NCI-H1417 treated with DMSO at 0.1 percent for 48 hours (cell line): ENCODE measurements at places on chromosomes 7 and 10.

GRCh38 chr7:134919240-134919641 lies 67.1 kb upstream of the AGBL3 start:
- DNase-seq = no peak

GRCh38 chr7:22255834-22256233 lies 101.1 kb downstream of the RAPGEF5 start:
- DNase-seq = no peak

GRCh38 chr10:12191715-12192114 lies 4.0 kb downstream of the NUDT5 start:
- DNase-seq = no peak

DNA sequence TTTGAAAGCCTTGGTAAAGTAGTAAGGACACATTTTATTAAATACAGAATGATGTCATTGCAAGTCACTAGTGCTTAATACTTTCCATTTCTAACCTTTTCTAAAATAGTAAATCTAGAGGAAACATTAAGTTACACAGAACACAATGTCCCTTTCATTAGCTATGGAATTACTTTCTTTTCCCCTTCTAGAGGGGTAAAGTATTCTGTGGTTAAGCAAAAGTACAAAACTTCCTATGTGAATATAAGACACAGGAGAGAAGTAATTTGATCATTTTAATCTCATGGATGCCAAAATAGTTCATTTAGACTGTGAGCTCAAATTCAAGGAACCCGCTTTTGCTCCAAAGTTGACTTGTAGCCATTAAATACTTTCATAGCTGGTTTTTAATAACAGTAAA lies 49.8 kb downstream of the SEMA3E start:
- no peak for DNase-seq

DNA sequence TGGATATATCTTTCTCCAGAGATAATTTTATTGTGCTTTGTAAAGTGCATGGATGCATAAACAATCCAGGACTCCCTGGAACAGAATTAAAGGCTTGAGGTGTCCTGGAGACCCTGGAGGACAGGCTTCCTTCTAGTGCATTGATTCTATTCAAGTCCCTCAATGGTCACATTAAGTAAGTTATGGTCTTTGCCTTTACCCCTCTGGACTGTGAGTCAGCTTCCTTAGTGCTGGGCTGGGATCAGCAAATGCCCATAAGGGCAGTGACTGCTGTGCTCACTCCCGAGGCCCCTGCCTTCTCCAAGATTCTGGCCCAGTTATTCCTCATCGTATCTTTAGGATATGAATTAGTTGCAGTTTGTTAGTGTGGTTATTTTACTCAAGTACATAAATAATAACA lies 178.7 kb upstream of the PRSS58 start:
- no peak for DNase-seq

DNA sequence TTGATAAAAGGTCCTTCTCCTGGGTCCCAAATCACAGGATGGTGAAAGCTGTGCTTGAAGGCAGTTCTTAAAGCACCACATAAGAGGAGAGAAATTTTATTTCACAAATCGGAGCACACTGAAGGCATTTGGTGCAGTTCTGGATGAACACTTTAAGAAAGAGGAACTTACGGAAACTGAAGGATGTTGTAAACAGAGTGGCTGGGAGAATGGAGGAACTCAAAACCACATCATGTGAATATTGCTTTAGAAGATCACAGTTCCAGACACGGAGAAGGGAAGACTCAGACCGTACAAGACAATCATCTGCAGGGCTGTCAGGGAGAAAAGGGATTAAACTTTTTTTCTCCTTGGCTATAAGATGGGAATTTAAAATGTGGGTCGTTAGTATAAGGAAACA lies 9.0 kb upstream of the GPR141 start:
- DNase-seq = no peak

- DNase-seq = no peak
Measured at GRCh38 chr10:31599626-31600504, 280.8 kb downstream of the ZEB1 start.

DNA sequence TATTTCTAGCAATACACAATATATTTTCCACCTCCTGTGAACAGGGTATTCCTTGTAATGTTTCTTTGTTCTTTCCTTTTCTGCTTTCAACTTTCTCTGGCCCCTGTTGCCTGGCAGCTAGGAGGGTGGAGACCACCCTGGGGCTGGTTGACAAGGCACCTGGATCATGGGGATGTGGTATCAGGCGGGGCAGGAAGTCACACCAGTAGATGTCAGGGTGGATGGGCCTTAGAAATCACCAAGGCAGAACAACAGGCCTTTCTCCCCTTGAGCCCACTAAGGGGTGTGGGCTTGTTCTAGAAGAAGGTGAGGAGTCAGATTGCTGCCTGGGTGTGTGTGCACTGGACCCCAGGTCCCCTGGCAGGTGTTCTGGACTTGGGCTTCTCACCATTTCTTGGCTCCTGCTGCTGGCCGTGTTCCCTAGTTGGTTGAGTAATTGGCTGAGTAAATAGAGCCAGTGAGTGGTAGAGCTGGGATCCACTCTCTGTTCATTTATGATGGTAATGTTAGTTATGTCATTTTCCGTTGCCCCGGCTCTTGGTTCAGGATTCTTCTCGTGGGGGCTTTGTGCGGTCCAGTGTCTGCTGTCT lies 24.9 kb downstream of the ZNF783 start:
- no peak for DNase-seq

GRCh38 chr7:105971845-105972244 lies 8.8 kb downstream of the CDHR3 start:
- no peak for DNase-seq

DNA sequence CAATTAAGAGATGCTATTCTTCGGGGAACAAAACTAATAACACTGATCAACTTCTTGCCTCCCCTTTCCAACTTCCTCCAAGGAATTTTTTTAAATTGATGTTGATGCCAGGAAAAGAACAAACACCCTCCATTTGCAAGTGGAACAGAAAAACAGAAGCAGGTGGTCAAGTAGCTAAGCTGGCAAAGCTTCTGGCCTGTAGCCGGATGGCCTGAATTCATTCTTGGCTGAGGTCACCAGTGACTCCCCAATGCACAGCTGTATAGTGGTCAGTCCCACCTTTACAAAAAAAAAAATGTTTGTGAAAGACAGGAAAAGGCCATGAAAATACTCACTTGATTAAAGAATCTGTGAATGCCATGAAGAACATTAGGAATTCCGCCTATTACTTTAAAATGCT lies 39.1 kb downstream of the DOCK4 start:
- DNase-seq = no peak

GRCh38 chr10:49274886-49275285 lies 24.1 kb upstream of the C10orf71 start:
- no peak for DNase-seq

DNA sequence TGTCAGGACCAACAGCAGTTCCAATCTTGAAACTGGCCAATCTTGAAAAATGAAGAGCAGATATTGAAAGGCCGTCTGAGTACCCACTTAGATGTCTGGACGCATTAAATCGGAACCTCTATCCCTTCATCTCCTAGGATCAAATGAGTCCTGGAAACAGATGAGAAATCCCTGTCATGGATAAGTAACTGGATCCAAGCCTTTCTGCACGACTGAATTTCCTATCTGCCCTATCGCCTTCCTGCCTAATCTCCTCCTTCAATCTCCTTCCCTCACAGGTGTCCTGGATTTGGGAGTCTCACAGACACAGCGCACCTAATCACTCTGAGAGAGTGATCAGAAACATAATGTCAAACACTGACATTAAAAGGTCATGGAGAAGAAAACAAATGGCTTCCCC lies 245.2 kb upstream of the PRSS58 start:
- DNase-seq = no peak

GRCh38 chr7:31464601-31465000 lies 49.3 kb upstream of the ITPRID1 start:
- DNase-seq = no peak

DNA sequence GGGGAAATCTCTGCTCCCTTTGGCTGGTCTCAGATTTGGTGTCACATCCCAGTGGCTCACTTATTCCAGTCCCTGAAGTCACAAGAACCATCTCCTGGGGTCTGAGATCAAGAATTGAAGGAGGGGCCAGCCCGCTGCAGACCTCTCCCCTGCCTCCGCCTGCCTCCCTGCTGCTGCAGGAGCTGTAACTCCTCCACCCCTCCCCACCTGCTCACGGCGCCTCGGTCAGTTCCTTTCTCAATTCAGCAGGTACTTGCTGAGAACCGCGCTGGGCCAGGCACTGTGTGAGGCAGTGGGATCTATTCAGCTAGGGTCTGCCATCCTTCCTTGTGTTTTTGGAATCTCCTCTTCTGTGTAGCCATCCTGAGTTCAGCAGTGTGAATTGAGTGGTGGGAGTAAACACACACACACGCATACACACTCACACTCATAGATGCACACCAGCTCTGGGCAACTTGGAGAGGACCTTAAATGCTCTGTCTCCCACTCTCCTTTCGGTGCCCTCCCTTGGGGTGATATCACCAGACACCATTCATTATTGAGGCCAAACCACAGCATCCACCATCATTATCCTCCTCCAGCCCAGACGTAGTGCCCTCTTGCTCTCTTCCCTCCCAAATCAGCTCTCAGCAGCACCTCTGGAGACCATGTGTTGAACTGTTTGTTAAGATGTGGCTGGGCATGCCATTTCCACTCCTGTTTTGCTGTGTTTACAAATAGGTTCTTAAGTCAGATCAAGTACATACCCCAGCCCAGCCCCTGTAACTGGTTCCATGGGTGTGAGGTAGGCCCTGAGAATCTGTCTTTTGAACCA lies 22.0 kb upstream of the ANKRD2 start:
- no peak for DNase-seq

- DNase-seq = no peak
Measured at GRCh38 chr10:3036155-3037021, 31.0 kb upstream of the PFKP start.

DNA sequence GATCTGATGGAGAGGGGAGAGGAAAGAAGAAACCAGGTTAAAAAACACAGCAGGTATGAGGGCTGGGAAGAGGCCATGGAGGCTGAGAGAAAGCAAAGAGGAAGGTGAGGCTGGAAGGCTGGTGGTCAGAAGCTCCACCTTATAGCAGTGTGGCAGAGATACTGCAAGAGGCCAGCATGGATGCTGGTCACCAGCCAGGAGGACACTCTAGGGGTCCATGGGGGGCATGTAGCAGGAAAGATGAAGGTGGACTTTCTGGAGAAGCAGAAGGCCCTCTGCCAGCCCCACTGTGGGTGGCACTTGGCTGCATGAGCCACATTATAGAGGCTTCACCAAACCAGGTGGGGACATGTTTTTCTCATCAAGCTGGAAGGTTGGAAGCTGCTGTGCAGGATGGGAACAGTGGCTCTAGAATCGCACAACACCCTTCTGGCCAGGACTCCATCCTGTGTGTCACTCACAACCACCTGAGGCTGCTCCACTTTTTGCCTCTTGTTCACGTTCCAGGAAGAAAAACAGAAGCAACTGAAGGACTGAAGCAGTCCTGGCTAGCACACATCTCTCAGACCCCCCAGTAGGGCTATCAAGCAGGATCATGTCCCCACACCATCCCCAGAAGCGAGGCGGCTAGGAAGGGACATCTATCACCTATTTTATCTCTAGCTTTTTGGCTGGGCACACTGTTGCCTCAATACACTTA lies 587.5 kb upstream of the MGMT start:
- DNase-seq = no peak

- no peak for DNase-seq
Measured at GRCh38 chr7:106885652-106886051, 20.6 kb downstream of the PIK3CG start.

DNA sequence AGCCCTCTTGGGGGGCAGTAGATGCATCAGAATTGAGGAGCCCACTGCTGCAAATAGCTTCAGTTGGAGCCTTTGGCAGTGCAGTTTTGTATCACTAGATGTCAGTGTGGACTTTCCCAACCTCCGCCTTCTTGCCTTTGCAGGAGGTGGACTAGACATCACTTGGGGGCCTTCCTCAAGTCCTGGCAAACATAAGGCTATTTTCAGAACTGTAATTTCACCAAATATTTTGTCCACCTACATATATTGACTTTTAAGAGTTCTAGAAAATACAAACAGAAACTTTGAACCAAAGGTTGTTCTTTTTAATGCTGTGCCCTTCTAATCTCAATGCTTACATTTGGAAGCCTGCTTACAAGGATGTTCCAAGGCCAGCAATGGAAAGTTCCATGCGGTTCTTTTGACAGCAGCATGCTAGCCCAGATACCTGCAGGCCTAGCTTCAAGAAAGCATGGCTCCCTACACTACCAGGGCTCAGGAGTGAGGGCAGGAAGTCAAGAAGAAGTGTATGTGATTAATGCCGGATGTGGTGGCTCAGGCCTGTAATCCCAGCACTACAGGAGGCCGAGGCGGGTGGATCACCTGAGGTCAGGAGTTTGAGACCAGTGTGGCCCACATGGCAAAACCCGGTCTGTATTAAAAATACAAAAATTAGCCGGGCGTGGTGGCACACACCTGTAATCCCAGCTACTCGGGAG lies 8.0 kb upstream of the ZNRF2 start:
- DNase-seq = peak; percentile 11

DNA sequence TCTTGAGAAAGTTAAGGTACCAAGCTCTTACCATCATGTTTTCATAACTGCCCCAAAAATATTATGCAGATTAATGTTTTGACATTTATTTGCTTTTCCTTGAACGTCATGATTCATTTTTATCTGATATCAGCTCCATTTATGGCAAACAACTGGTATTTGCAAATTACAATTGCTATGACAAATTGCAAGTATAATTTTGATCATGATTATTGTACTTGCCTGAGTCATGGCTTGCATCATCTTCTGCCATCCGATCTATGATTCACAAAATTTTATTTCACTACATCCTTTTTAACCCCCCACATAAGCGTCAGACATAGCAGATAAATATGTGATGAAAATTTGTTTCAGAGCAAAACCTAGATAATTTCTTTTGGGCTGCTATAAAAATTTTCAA lies 155.0 kb downstream of the STK31 start:
- DNase-seq = no peak

DNA sequence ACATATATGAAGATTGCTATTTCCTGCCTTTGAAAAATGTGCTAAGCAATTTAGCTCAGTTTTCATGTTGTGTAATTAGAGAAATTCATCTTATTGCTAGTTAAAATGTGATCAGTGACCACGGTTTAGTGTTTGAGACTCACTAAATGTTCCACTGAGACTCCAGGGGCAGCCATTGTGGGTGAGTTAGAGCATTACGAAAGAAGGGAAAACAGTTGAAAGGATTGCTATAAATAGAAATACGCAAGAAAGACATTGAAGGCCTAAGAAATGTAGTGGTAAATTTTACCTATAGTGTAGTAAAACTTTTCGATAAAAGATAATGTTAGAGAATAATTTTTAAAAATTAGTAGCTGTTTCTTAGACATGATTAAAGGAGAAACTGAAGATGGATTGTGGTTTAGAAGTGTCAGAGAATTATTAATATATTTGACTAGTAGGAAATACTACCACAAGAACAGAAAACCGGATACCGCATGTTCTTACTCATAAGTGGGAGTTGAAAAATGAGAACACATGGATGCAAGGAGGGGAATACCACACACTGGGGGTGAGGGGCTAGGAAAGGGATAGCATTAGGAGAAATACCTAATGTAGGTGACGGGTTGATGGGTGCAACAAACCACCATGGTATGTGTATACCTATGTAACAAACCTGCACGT lies 394.5 kb downstream of the SEMA3D start:
- DNase-seq = no peak

GRCh38 chr10:71761105-71761511 lies 12.2 kb downstream of the VSIR start:
- DNase-seq = no peak
